Colonic mucosa (tissue), 4 donors: ENCODE measurements at places on chromosomes 12 and 14. TPM values are rescaled to one million over a fixed set of nuclear protein-coding genes. Genes with fewer than 3 reads are reported as not detected.

- H3K36me3 ChIP-seq = no peaks in the 10 kb centered on the region
- peaks cover 3% of the 10 kb centered on the region for H3K4me1 ChIP-seq
- no peak overlapping the region for H3K4me3 ChIP-seq
- peak overlapping the region; percentile 82 for H3K27ac ChIP-seq
- H3K27me3 ChIP-seq = no peaks in the 10 kb centered on the region
Measured at GRCh38 chr12:14211947-14212387, 153.5 kb upstream of the ATF7IP start.

Gene SLC17A8
- total RNA-seq = 0.91 TPM

Gene RTL1
- not detected for total RNA-seq

- no peak overlapping the region for H3K27ac ChIP-seq
- no peaks in the 10 kb centered on the region for H3K4me1 ChIP-seq
- no peaks in the 10 kb centered on the region for H3K27me3 ChIP-seq
- DNase-seq = no peak
- no peaks in the 10 kb centered on the region for H3K36me3 ChIP-seq
Measured at GRCh38 chr12:104751120-104751519, 207.0 kb downstream of the SLC41A2 start.

DNA sequence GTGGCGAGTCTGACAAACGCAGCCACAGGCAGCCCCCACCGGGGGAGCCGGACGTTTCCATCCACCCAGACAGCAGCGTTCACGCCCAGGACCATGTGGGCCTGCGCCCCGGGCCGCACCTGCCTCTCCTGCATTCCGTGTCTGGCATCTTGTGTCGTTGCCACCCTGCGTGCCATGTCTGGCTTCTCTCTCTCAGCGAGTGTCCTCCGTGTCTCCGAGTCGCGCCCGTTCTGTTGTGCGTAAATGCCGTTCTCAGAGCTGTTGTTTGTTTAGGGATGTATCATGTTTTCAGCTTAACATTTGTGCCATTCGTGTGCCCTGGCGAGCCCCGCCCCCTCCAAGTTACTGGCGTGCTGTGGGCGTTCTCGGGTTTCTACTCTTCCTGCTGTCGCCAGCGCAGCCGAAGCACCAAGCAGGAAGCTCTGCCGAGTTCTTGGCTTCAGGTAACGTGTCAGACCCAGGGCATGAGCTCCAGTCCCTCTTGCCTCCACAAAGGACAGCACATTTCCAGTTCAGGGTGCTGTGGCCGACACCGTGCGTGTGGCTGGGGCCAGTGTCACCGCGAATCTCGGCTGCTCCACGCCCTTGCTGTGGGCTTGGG is 34.6 kb downstream of the NOC4L start:
- no peaks in the 10 kb centered on the region for H3K36me3 ChIP-seq
- DNase-seq = no peak
- no peak overlapping the region for H3K4me3 ChIP-seq
- H3K4me1 ChIP-seq = no peaks in the 10 kb centered on the region
- H3K27me3 ChIP-seq = no peaks in the 10 kb centered on the region

- DNase-seq = peak; percentile 14
- H3K4me1 ChIP-seq = no peaks in the 10 kb centered on the region
- no peak overlapping the region for H3K27ac ChIP-seq
- H3K4me3 ChIP-seq = no peak overlapping the region
- H3K27me3 ChIP-seq = no peaks in the 10 kb centered on the region
Measured at GRCh38 chr12:56995930-56996496, 10.3 kb downstream of the ZBTB39 start.
